ENCODE measurements at places on chromosomes 5 and 9. TPM values are rescaled to one million over a fixed set of nuclear protein-coding genes. Genes with fewer than 3 reads are reported as not detected.
A peak's percentile ranks its signal among the peaks of the same experiment; 100 is the strongest.

The PCDHA1 gene
- total RNA-seq = 0.06 TPM

- DNase-seq = no peak
Observed at GRCh38 chr5:155004138-155004744, 9.3 kb upstream of the KIF4B start.

- DNase-seq = peak; percentile 20
Observed at GRCh38 chr5:111013011-111013410, 58.5 kb upstream of the TSLP start.

The FABP6 gene
- not detected for total RNA-seq

The PCDHB13 gene
- total RNA-seq = 5.1 TPM

DNA sequence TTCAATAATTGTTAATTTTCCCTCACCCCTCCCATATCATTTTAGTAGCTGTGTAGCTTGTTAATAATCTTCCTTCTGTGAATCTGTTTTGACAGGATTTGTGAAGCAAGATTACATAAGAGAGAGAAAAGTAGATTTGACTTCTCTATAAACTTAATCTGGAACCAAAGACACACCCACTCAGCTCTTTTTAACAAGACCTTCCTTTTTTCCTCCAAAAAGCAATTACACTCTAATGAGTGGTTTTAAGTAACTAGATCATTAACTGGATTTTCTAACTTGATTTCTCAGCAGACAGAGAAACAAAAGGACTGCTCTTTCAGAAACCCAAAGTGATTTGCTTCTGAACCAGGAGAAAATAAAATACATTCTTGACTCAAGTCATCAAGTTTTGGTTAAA is 21.9 kb downstream of the RFK start:
- DNase-seq = no peak

DNA sequence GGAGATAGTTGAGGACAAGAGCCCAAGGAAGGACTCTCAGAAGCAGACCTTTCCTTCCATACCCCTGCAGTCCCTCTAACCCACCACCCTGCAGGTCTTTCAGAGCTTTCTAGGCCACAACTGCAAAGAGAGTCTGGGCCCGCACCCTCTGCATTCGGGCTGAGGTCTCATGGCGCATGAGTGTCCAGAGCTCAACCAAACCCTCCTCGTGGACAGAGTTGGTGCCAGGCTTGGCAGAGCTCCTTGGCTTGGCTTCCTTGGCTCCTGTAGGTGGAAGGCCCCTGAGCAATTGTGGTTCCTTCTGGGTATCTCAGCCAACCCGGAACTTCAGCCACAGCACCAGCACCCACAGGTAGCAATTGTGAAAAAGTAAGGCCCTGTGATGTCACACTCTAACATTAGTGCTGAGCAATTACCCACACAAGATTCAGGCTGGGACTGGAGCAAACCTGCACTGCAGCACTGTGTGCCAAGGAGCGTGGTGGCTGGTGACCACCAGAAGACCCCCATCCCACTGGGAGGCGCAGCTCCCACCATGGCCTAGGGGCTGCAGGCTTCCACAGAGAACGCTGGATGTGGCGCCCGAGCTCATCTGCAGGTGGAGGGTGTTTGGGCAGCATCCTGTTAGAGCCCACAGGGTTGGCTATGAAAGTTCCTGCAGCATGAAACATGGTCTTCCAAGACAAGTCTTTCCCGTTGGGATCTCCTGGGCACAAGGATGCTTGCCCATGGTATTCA is 38.8 kb downstream of the FOXI1 start:
- DNase-seq = no peak

DNA sequence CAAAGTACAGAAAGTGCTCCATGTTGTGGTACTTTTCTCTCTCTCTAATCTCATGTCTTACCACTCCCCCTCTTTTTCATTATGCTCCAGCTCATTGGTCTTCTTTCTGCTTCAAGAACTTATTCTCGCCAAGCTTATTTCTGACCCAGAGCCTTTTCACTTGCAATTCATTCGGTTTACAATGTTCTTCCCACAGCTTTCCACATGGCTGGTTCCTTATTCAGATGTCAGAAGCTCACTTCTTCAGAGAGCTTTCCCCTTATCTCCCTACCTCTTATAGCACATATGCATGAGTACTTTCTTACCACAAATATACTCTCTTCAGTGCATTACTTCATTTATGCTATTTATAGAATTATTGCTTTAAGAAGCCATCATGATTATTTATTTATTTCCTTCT is 338.8 kb upstream of the ATP10B start:
- DNase-seq = no peak

- DNase-seq = peak; percentile 23
Observed at GRCh38 chr9:28951945-28952344, 1378.7 kb upstream of the C9orf72 start.

- DNase-seq = peak; percentile 8
Observed at GRCh38 chr5:115179394-115180164, 9.9 kb upstream of the TRIM36 start.

The SNAPC4 gene
- total RNA-seq = 9.4 TPM

- no peak for DNase-seq
Observed at GRCh38 chr5:80067016-80067415, 31.9 kb downstream of the THBS4 start.

GRCh38 chr5:177388521-177389052 is 4.4 kb downstream of the SLC34A1 start:
- no peak for DNase-seq

DNA sequence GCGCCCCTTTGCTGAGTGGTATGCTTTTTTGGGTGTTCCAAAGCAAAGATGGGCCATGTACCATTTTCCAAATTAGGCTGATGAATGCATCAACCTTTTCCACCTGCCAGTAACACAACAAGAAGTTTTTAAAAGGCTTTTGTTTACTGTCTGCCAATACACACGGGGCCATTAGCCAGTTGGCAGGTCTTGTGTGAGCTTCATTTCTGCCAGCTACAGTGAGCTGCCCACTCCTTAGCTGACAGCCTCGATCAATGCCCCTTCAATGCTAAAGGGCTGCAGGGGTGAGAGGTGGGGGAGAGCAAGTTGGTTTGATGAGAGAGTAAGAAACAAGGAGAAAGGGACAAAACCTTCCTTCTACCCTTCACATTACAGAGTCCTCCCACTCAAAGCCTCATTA is 128.7 kb downstream of the C5orf15 start:
- DNase-seq = no peak

The ENTREP1 gene
- total RNA-seq = not detected

GRCh38 chr9:16515879-16516301 is 354.6 kb downstream of the BNC2 start:
- DNase-seq = peak; percentile 70

The FAM78A gene
- total RNA-seq = 1.7 TPM

DNA sequence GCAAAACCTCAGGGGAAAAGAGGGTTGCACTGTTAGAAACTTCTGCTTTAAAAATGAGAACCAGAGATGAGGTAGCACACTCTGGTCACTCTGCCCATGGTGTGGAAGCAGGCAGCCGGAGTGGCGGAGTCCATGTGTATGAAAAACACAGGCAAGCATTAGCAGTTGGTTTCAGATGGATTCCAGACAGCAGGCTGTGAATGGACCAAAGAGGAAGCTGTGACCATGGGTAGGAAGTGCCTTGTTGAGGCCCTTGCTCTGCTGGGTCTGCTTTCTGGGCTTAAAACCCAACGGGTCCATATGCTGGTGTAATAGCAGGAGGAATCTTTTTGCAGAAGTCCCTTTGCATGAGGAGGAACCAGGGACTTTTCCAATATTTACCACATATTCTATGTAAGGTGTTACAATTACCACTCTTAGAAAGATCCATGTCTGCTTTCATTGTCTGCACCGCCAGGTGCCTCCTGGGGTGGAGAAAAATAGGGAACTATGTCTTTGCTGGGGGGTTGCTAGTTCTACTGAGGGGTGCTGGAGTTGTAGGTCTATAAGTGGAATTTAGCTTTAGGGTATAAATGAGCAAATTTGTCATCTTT is 77.0 kb downstream of the ANKRD55 start:
- no peak for DNase-seq

The CTNND2 gene
- not detected for total RNA-seq
